ENCODE measurements at places on chromosomes 4 and X. TPM values are rescaled to one million over a fixed set of nuclear protein-coding genes. Genes with fewer than 3 reads are reported as not detected.

The RAB9B gene
- 29.3 TPM for total RNA-seq

The HMGN5 gene
- 3.1 TPM for total RNA-seq

GRCh38 chr4:2436301-2436700 is 17.5 kb downstream of the CFAP99 start:
- H3K27me3 ChIP-seq, result peaks cover 8% of the 10 kb centered on the region
- H3K27ac ChIP-seq, result no peak overlapping the region
- no peak overlapping the region for H3K4me3 ChIP-seq
- H3K4me1 ChIP-seq, result no peaks in the 10 kb centered on the region
- no peaks in the 10 kb centered on the region for H3K36me3 ChIP-seq
- no peak for DNase-seq

DNA sequence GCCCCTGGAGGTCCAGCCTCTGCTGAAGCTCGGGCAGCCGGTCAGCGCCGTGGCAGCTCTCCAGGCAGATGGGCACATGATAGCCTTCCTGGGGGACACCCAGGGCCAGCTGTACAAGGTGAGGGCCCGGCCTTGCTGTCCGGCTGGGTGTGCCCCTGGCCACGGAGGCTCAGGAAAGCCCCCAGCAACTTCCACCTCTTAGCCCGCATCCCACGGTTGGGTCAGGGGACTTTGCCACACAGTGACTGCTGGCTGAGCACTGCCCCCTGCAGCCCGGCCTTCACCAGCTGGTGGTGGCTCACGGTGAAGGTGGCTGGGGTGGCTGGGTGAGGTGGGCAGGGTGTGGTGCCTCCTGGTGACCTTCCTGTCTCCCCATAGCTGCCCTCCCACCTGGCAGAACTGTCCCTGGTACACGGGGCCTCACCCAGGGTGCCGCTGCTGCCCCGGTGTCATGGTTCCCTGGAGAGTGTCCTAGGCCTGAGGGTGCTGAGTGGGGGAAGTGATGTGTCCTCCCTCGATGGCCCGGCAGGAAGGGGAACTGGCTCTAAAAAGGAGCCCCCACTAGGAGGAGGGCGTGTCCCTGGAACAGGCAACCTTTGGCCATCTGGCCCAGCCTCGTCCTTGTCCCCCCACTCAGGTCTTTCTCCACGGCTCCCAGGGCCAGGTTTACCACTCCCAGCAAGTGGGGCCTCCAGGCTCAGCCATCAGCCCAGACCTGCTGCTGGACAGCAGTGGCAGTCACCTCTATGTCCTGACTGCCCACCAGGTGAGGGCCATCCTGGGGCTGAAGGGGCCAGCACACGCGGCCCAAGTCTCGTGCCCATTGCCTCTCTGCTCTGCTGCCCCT is 4.5 kb downstream of the PLXNB3 start:
- H3K27ac ChIP-seq, result no peak overlapping the region
- H3K36me3 ChIP-seq, result no peaks in the 10 kb centered on the region
- H3K27me3 ChIP-seq, result no peaks in the 10 kb centered on the region
- no peak for DNase-seq
- H3K4me3 ChIP-seq, result no peak overlapping the region
- H3K4me1 ChIP-seq, result peaks cover 22% of the 10 kb centered on the region

- no peak overlapping the region for H3K4me3 ChIP-seq
- DNase-seq, result no peak
- no peaks in the 10 kb centered on the region for H3K4me1 ChIP-seq
- peaks cover 6% of the 10 kb centered on the region for H3K36me3 ChIP-seq
- no peaks in the 10 kb centered on the region for H3K27me3 ChIP-seq
These were observed 36.0 kb upstream of the NPNT start for GRCh38 chr4:105859233-105859632.

The PLK4 gene
- total RNA-seq, result 0.49 TPM

DNA sequence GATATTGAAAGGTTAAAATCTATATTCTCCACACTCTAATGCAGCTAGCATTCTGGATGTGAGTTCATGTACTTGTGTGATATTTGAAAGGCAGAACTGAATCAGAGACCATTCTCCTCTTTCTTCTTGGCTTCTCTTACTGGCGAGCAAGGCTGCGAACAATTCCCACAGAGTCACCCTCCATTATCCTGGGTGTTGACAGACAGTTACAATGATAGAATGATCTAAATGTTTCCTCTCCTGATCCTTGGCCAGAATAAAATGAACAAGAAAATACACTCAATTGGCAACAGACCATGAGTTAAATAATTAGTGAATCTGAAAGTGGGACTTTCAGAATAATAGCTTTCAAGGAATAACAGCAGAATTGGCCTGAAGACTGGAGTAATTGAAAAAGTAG is 342.8 kb downstream of the RAPGEF2 start:
- H3K36me3 ChIP-seq, result no peaks in the 10 kb centered on the region
- DNase-seq, result no peak
- H3K27me3 ChIP-seq, result no peaks in the 10 kb centered on the region
- peaks cover 18% of the 10 kb centered on the region for H3K4me1 ChIP-seq

The ZMAT1 gene
- 5.6 TPM for total RNA-seq

DNA sequence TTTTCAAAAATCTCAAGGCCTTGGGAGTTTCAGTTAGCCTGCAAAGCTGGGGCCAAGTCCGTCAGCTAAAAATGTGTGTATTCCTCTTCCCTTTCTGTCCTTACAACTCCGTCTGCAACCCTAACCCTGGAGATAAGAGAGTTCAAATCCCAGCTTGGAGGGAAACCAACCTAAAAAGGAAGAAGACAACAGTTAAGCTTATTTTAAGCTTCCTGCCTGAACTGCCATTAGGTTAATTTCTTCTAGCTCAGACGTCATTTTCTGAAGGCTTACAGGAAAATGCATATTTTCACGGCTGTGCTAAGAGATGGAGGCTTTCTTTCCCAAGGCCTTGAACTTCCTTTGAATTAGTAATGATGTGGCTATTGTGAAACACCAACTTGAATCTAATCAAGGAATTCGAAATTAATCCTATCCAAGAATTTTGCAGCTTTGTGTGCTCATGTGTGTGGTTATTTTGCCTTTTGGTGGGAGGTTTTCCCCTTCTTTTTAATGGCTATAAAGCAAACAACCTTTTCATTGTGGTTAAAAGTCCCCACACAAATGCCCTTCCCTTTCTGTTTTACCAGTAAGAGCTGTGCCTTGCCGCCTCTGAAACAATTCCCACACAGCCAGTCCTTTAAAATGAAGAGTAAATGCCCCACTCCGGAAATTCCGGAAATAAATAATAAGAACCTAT is 103.5 kb downstream of the IRF2 start:
- no peaks in the 10 kb centered on the region for H3K27me3 ChIP-seq
- no peaks in the 10 kb centered on the region for H3K4me1 ChIP-seq
- DNase-seq, result no peak
- H3K4me3 ChIP-seq, result no peak overlapping the region
- H3K27ac ChIP-seq, result no peak overlapping the region

DNA sequence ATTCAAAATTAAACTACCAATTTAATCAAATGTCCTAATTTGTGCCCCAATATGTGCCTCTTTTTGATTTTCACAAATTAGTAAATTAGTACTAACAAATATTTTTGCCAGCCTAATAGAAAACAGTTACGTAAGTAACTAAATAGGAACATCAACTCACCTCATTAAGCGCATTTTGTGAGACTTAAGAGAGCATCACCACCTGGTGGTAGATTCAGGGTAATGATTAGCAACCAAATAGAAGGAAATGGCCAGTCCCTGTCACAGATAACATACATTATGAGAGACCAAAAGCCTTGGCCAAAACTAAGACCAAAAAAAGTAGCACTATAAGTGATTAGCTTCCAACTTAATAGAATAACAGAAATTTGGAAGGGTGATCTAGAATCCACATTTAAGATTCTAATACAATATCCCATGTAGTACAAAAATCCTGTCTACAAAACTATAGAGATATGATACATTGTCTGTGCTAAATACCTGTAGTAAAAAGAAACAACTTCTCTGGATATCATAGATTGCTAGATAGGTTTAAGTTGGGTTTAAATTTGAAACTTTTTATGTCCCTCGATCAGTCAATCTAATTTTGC is 46.7 kb downstream of the C4orf46 start:
- H3K27ac ChIP-seq, result peak overlapping the region; percentile 54
- H3K4me3 ChIP-seq, result no peak overlapping the region
- peaks cover 21% of the 10 kb centered on the region for H3K4me1 ChIP-seq
- H3K27me3 ChIP-seq, result no peaks in the 10 kb centered on the region
- no peak for DNase-seq
- H3K36me3 ChIP-seq, result no peaks in the 10 kb centered on the region

The NMU gene
- total RNA-seq, result not detected

DNA sequence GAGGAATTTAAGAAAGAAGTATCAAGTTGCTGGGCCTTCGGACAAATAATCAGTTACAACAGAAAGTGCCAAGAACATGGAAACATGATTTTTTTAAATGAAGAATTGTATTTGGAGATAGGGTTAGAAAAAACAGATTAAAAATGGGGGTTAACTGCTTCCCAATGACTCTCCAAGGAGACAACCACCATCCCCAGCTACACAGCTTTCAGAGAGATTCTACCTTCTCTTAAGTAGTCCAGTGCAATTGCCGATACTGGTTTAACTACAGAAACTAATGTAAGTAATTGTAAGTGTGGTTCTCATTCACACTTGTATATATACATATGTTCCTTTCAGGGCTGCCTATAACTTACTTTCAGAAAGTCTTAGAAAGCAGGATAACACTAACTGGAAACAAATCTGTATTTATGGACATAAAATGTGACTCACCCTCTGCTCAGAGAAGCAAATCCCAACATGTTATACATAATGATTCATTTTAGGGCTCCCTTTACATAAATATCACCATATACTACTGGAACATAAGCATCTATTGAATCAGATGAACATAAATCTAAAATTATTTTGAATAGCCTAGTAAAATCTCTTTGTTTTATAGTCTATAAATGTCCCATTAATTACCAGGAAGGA is 248.9 kb upstream of the UGT8 start:
- no peak overlapping the region for H3K4me3 ChIP-seq
- no peaks in the 10 kb centered on the region for H3K27me3 ChIP-seq
- H3K4me1 ChIP-seq, result no peaks in the 10 kb centered on the region
- no peaks in the 10 kb centered on the region for H3K36me3 ChIP-seq
- no peak overlapping the region for H3K27ac ChIP-seq
- DNase-seq, result no peak

- no peak overlapping the region for H3K27ac ChIP-seq
- H3K4me3 ChIP-seq, result no peak overlapping the region
- no peaks in the 10 kb centered on the region for H3K27me3 ChIP-seq
- no peak for DNase-seq
- H3K36me3 ChIP-seq, result no peaks in the 10 kb centered on the region
These were observed 585.7 kb downstream of the ZNF674 start for GRCh38 chrX:45959567-45959966.

Data from left ventricle myocardium inferior (tissue), 1 donor.